ENCODE measurements at places on chromosomes 13 and 19.

- DNase-seq: no peak
Observed at GRCh38 chr13:100645382-100645781, 29.2 kb downstream of the TMTC4 start.

DNA sequence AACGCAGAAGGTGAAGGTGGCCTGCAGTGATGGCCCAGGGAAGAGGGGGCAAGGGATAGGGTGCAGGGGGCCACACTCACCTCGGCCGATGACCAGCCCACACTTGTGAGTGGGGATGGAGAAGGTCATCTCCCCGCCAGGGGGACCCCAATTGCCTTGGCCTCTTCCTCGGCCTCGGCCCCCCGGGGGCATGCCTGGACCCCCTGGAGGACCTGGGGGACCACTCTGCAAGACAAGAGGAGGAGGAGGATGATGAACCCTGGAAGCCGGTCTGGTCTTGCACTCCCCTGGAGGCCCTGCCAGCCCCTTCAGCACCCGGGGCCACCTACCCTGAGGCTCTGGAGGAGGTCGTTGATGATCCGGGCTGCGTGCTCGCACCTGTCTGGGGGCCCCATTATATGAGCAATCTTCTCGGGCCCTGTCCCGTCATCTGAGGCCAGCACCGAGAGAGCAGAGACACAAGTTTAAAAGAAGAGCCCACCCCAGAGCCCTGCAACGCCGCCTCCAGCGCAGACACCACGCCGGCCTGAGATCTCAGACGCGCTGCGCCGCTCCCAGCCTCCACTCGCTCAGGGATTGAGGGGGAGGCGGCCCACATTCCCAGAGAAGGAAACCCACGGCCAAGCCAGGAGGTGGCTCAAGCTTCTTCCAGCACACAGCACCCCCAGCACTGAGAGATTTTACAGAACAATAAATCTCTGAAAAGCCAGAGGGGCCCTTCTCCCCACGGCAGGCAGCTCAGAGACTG is 7.8 kb downstream of the KHSRP start:
- no peak for DNase-seq

GRCh38 chr13:96052656-96053002 is 572 bp downstream of the UGGT2 start:
- no peak for DNase-seq

- no peak for DNase-seq
Observed at GRCh38 chr19:52028780-52029123, 573 bp upstream of the ZNF614 start.

DNA sequence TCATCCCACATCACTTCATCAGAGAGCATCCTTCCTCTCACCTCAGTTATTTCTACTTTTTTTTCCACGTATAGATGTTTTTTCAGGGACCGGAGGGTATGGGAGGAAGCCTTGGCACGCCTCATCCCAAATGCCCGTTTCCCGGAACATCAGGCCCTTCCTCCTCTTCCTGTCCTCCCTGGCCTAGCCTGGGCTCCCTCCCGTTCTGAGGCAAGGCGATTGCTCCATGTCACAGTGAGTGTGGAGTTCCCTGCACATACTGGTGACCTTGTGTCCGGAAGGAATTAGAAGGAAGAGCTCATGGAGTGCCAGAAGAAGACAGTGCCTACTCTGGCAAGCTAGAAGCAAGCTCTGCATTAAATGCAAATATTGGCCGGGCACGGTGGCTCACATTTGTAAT is 1.1 kb upstream of the ZNF627 start:
- no peak for DNase-seq
